Breast epithelium (tissue), 4 donors: ENCODE measurements at places on chromosomes 16 and 17. TPM values are rescaled to one million over a fixed set of nuclear protein-coding genes. Genes with fewer than 3 reads are reported as not detected.

GRCh38 chr16:66668777-66669444 is 27.6 kb downstream of the CMTM4 start:
- no peak overlapping the region for H3K27ac ChIP-seq
- H3K4me1 ChIP-seq: no peaks in the 10 kb centered on the region
- no peak overlapping the region for H3K4me3 ChIP-seq
- H3K36me3 ChIP-seq: no peaks in the 10 kb centered on the region
- no peak for DNase-seq
- no peaks in the 10 kb centered on the region for H3K27me3 ChIP-seq

- H3K27me3 ChIP-seq: no peaks in the 10 kb centered on the region
- no peak for DNase-seq
- H3K4me3 ChIP-seq: no peak overlapping the region
- no peak overlapping the region for H3K27ac ChIP-seq
- H3K36me3 ChIP-seq: no peaks in the 10 kb centered on the region
- H3K4me1 ChIP-seq: peaks cover 4% of the 10 kb centered on the region
These were observed 21.1 kb upstream of the SPATA32 start for GRCh38 chr17:45282683-45283644.

DNA sequence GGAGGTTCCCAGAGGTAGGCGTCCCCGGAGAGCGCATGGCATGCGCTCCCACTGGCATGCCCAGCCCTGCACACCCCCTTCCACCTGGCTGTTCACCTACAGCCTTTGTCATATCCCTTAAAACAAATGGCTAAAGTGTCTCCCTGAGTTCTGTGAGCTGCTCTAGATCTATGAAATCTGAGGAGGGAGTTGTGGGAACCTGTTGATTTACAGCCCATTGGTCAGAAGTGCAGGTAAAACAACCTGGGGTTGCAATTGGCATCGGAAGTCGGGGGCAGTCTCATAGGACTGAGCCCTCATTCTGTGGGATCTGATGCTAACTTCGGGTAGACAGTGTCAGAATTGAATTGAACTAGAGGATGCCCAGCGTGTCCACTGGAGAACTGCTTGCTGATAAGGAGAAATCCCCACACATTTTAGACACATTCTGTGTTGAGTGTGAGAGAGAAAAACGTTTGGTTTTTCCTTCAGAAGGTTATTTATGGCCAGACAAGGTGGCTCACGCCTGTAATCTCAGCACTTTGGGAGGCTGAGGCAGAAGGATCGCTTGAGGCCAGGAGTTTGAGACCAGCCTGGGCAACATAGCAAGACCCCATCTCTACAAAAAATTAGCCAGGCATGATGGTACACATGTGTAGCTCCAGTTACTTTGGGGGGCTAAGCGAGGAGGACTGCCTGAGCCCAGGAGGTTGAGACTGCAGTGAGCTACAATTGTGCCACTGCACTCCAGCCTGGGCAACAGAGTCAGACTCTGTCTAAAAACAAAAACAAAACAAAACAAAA is 22.1 kb upstream of the GSG1L start:
- no peaks in the 10 kb centered on the region for H3K36me3 ChIP-seq
- H3K4me1 ChIP-seq: no peaks in the 10 kb centered on the region
- no peak overlapping the region for H3K27ac ChIP-seq
- no peak overlapping the region for H3K4me3 ChIP-seq
- no peaks in the 10 kb centered on the region for H3K27me3 ChIP-seq
- no peak for DNase-seq

The EPOP gene
- 2.0 TPM for total RNA-seq

- peak within 1 kb of the TSS; percentile 70 for H3K27ac ChIP-seq
- DNase-seq: no peak
- H3K27me3 ChIP-seq: peaks cover 32% of the 10 kb centered on the region
- H3K4me1 ChIP-seq: peaks cover 10% of the 10 kb centered on the region
- H3K36me3 ChIP-seq: no peaks in the 10 kb centered on the region
These were observed at the start of gene NGFR for GRCh38 chr17:49494986-49495841. NGFR (plus strand) TSS chr17:49495293; CDS start chr17:49495418, 125 bp downstream.
